NCI-H1930 (cell line): ENCODE measurements at places on chromosomes 16 and 17.

DNA sequence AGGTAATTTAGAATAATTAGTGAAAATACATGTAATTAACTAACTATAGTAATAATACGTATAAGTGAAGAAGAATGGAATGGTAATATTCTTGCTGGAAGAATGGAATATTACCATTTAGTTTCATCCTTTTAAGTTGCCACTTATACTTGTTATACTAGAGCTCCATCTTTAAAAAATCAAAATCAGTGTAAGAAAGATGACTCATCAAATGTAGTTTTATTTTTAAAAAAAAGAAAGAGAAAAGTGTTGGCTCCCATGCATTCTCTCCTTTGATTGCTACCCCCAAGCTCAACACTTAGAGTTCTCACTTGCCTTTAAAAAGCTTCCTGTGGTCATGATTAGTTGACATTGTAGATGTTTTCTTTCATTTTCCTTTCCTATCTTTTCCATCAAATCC, 82.4 kb upstream of the KIF2B start:
- DNase-seq = no peak

- no peak for DNase-seq
Measured at GRCh38 chr17:37037590-37038155, 88.9 kb downstream of the AATF start.

- DNase-seq = no peak
Measured at GRCh38 chr16:10502776-10503175, 77.6 kb downstream of the EMP2 start.

GRCh38 chr17:27522028-27522635, 65.9 kb downstream of the KSR1 start:
- DNase-seq = no peak

- no peak for DNase-seq
Measured at GRCh38 chr16:48603647-48604376, 6.2 kb downstream of the N4BP1 start.

DNA sequence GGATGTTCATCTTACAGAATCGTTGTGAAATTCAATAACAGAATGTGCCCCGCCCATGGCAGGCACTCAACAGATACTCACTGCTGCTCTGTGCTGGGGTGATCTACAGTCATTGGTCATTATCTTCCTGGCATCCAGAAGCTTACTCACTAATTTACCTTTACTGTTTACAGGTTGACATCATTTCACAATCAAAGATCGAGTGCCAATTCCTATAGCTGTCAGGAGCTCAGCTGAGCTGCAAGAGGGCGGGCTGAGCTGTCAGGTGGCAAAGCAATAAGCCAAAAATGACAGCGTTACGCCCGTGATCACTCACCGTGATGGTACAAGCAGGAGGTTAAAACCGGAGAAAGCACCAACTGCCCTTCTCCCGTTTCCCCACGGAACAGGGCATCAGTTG, 51.2 kb downstream of the LITAF start:
- DNase-seq = no peak

- DNase-seq = no peak
Measured at GRCh38 chr17:73503560-73503959, 140.7 kb downstream of the SDK2 start.

GRCh38 chr17:50263331-50264262, 10.7 kb upstream of the TMEM92 start:
- no peak for DNase-seq

- DNase-seq = no peak
Measured at GRCh38 chr16:4870138-4870671, 22.9 kb downstream of the UBN1 start.

DNA sequence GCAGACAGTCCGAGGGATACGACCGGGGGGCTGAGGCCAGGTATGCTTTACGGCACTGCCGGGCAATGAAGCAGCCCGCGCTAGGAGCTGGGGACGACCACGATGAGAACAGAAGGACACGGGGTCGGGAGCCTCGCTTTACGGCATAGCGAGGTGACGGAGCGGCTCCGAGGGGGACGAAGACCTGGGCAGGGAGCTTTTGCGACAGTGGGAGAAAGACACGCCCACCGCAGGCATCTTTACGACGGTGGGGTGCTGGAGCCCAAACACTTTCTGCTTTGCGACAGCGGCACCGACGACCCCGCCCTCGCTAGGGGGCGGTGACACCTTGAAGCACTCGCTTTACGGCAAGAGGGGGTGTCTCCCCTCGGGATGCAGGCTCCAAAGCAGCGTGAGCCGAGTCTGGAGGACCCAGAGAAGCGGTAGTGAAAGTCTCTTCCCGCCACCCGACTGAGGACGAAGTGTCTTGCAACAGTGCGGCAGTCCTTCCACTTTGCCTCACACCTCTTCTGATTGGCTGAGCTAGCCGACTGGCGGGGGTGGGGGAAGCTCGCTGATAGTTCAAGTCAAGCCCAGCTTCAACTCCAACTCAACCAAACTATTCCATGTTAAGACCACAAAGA, 350 bp upstream of the NEURL4 start:
- peak; percentile 99 for DNase-seq

DNA sequence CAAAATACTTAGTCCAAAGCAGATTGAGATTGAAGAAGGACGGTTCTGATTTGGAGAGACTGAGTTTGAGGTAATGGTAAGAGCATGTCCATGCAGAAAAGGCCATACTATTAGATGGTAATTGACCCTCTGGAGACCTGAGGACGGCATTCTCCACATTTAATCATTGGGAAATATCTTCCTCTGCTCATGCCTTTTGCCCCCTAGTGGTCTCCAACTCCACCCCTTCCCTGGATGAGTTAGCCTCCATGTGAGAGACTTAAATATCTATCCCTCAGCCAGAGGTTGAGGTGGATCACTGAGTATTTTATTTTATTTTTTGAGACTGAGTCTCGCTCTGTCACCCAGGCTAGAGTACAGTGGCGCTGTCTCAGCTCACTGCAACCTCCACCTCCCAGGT, 10.4 kb upstream of the OR3A1 start:
- DNase-seq = no peak
